Esophagus squamous epithelium (tissue), 5 donors: ENCODE measurements at places on chromosomes 6 and 20. TPM values are rescaled to one million over a fixed set of nuclear protein-coding genes. Genes with fewer than 3 reads are reported as not detected.

DNA sequence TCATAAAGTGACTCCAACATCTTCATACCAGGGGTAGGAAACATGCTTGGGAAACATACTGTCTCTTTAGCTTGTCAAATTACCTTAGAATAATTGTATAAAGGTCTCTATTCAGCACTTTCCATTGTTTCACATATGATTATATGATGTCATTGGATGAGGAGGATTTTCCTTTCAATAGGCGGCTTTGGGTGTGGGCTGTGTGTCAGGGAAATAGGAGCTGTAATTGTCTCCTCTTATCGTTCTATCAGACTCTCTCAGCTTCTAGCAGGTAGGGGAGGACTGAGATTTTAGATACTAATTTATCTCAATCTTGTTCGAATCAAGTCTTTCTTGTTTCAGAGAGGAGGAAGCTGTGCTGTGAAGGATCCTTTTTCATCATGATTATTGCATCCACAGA is 179.4 kb upstream of the OLIG3 start:
- no peak for DNase-seq

DNA sequence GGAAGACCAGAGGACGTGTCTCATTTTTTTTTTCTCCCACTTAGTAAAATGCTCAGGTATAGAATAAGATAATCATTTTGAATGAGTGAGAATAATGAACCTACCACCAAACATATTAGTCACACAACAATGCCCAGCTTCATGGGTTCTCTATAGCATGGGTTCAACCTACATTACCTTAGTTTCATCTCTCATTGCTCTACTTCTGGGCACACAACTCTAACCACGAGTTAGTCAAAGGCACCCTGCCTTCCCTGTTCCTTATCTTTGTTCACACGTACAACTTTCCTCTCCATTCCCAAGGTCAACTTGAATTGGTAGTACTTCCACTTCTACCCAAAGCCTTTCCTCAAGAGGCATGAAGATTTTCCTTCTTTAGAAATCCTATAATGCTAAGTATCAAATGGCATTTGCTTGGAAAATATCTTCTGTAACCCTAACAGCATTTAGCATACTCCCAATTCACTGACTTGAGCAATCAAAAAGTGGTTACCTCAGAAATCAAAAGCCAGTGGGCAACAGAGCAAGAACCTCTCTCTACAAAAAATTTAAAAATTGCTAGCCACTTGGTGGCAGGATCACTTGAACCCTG is 20.9 kb downstream of the DEK start:
- no peak for DNase-seq

DNA sequence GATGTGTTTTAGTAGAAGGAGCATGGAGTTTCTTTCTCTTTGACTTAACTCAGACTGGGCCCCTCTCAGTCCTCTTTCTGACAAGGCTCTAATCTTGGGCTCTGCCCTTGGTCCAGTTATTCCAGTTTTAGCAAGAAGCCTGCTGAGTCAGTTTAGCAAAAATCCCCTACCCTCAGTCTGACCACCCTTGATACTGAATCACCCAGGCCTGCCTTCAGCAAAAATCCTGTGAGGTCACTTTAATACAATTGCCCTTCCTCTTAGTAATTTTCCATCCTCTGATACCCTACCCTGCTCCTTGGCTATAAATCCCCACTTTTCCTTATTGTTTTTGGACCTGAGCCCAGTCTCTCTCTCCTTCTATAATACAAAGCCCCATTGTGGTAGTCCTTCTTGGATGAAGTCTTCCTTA is 326.7 kb upstream of the NOX3 start:
- DNase-seq = no peak

GRCh38 chr20:18588574-18588933 is 700 bp downstream of the DTD1 start:
- DNase-seq = no peak

DNA sequence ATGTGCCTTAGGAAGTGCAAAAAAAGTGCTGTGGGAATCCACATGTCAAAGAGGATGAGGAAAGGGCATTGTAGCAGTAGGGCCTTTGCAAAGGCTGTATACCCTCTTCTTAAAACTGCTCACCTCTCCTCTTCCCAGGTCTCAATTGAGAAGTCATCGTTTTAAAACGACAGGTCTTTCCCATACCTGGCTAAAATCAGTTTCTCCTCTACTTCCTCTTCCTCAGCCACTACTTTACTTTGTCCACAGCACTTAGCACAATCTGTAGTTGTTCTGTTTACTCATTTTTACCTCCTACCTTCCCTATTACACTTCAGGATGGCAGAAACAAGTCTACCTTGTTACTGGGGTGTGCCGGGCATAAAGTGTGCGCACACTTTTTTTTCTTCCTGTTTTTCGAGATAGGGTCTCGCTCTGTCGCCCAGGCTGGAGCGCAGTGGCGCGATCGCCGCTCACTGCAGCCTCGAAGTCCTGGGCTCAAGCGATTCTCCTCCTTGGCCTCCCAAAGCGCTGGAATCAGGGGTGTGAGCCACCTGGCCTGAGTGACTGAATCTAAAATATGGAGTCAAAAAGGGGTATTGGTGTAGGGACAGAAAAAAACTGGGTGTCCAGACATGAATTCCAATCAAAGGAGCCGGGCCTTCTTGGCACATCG is 9.8 kb upstream of the ELOVL5 start:
- no peak for DNase-seq

DNA sequence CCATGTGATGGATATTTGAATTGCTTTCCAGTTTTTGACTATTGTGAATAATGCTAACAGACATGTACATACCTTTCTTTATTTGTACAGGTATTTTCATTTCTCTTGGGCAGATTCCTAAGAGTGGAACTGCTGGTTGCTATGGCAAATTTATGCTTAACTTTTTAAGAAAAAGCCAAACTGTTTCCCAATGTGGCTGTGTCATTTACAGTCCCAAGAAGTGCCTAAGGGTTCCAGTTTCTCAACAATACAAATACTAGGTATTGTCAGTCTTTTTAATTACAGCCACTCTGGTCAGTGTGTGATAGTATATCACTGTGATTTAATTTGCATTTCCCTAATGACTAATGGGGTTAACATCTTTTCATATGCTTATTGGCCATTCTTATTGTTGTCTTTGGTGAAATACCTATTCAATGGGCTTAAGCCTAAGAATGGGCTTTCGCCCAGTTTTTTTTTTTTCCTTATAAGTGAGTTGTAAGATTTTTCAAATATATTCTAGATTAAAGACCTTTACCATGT is 10.3 kb downstream of the REPS1 start:
- DNase-seq = no peak

GRCh38 chr6:79076160-79076559 is 1.9 kb downstream of the PHIP start:
- DNase-seq = no peak

DNA sequence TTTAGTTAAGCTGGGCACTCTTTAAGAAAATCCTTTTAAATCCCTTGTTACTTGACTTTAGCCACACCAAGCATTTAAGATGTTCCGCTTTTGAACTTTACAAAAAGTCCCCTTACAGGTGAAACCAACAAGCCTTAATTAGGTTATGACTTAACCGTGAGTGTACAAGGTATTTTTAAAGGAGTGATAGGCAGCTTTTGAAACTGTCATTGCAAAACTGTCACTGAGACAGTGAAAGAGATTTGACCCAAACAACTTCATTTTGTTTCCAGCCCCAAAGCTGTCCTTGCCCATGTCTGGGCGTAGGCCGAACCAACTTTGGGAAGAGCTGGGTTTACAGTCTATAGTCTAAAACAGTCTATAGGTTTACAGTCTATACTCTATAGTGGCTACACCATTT is 305.4 kb downstream of the FARS2 start:
- no peak for DNase-seq

DNA sequence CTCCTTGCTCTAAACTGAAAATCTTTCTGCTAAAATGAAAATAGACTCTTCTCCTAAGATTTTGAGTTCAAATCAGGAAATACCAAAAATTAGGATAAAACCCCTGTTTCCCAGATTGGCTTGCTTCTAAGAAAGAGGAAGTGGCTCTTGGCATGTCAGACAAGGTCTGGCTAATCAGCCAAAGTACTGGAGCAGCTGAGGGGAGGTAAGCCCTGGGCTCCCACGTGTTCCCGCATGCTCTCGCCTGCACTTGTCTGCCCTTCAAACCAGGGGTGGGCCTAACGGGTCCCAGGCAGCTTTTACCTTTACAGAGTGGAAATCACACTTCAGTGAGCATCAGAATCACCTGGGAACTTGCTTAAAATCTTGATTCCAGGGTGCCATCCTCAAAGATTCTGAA is 43.2 kb upstream of the GABRR1 start:
- DNase-seq = no peak

GRCh38 chr6:126170978-126171382 is 168.9 kb upstream of the CENPW start:
- no peak for DNase-seq

DNA sequence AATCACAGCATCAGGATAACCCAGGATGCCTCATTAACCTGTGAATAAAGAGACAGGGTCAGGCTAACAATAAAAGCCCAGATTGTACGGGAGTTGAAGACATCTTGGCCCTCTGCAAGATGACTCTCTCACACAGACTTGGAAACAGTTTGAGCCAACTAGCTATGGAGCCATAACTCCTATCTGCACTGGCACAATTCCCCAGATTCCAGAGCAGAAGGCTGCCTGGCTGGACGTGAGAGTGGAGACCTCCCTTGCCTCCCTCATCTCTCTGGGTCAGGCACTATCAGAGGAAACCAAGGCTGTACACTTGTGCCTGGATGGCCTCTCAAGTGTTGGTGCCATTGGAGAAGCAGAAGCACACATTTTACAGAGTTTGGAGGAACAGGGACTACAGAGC is 312.6 kb downstream of the THBS2 start:
- DNase-seq = no peak

GRCh38 chr6:13411484-13411883 is 75.9 kb downstream of the GFOD1 start:
- no peak for DNase-seq

GRCh38 chr6:25172819-25173218 is 106.4 kb upstream of the CARMIL1 start:
- no peak for DNase-seq

GRCh38 chr6:52336919-52337561 is 24.9 kb upstream of the PAQR8 start:
- no peak for DNase-seq

- no peak for DNase-seq
Measured at GRCh38 chr6:29558439-29559079, 973 bp downstream of the UBD start.

DNA sequence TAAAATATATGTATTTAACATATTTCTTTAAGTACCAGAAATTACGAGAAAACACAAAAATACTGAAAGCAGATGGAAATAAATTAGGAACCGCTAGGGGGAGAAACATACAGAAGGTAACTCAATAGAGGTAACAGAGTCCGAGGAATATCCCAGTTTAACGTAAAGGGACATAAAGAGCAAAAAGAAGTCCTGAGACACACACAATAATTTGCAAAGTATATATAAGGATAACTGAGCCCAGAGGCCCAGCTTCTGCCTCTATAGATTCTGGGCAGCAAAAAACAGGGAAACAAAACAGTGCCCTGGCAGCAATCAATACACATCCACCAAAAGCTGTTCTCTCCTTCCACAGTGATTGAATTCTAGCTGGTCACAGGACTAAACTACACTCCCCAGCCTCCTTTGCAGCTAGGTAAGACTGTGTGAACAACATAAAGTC is 15.1 kb downstream of the TBC1D32 start:
- no peak for DNase-seq

DNA sequence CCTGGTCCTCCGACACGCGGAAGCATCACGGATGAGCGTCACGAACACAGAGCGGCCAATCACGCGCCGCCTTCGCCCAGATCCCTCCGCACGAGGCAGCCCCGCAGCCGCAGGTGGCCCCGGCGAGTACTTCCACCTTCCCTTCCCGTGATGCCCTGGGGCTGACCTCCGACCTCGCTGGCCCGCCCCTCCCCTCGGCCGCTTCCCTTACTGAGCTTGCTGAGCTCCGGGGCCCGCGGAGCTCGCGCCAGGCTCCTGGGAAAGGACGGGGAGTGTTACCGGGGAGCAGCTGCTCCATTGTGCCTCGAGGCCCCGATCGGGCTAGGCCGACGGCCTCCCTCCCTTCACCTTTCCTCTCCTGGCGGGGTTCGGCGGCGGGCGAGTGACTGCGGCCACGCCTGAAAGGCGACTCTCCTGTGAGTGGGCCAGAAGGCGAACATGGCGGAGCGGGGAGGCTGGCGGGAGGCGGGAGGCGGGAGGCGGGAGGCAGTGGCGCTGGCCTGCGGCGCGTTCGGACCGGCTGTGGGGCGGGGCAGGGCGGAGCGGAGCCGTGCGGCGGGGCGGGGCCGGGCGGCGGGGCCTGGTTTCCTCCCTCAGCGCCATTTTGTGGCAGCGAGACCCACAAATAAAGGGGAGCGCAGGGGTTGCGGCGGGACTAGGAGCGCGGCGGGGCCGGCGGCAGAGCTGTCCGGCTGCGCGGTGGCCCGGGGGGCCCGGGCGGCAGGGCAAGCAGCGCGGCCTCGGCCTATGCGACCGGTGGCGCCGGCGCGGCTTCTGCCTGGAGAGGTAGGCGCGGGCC is at the start of gene WTAP:
TSS of gene WTAP (plus strand) at position 589 of the 799 bp plus-strand sequence. CDS start 8,760 bp downstream, outside the sequence.
- DNase-seq = peak; percentile 89

GRCh38 chr20:1336699-1337367 is 7.9 kb upstream of the SDCBP2 start:
- no peak for DNase-seq

- DNase-seq = no peak
Measured at GRCh38 chr6:115838763-115839401, 221.8 kb downstream of the FRK start.

DNA sequence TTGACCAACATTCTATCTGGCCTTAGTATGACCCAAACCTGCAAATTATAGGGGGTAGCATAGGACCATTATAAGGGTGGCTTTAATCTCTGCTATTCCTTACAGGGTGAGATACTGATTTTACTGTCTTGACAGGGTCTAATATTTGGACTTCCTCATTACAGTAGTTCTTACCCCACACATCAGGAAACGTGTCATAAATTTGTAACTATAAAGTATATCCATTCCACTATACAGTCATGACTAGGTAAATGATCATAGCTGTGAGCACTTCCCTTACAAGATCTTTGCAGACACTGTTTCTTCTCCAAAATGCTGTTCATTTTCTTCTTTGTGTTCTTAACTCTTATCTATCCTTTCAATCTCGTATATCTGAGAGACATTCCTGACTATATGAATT is 518.7 kb upstream of the RNF217 start:
- no peak for DNase-seq

GRCh38 chr6:36729161-36729524 is 31.5 kb downstream of the RAB44 start:
- no peak for DNase-seq

FIG4 gene
- total RNA-seq = 9.5 TPM

LBP gene
- not detected for total RNA-seq

NOL4L gene
- total RNA-seq = 3.8 TPM

RIPOR2 gene
- 4.4 TPM for total RNA-seq

DZANK1 gene
- total RNA-seq = 5.2 TPM

ZBP1 gene
- total RNA-seq = 0.12 TPM

ABCF1 gene
- total RNA-seq = 31.0 TPM

CST4 gene
- not detected for total RNA-seq

TRIM31 gene
- not detected for total RNA-seq

BMP2 gene
- 3.5 TPM for total RNA-seq
